ENCODE measurements at places on chromosomes 16 and 17. TPM values are rescaled to one million over a fixed set of nuclear protein-coding genes. Genes with fewer than 3 reads are reported as not detected.
A peak's percentile ranks its signal among the peaks of the same experiment; 100 is the strongest.

DNA sequence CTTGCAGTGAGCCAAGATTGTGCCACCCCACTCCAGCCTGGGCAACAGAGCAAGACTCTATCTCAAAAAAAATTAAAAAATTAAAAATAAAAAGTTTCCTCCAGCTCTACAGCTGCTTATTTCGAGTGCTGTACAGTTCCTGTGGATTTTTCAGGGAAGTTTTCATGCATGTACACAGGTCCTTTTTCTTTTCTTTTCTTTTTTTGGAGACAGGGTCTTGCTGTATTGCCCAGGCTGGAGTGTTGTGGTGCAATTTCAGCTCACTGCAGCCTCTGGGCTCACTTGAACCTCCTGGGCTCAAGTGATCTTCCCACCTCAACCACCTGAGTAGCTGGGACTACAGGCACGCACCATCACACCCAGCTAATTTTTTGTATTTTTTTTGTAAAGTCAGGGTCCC, 15.9 kb downstream of the EEF2K start:
- H3K4me3 ChIP-seq: no peak overlapping the region
- H3K36me3 ChIP-seq: peaks cover 25% of the 10 kb centered on the region
- H3K27ac ChIP-seq: no peak overlapping the region
- no peak for DNase-seq

DNA sequence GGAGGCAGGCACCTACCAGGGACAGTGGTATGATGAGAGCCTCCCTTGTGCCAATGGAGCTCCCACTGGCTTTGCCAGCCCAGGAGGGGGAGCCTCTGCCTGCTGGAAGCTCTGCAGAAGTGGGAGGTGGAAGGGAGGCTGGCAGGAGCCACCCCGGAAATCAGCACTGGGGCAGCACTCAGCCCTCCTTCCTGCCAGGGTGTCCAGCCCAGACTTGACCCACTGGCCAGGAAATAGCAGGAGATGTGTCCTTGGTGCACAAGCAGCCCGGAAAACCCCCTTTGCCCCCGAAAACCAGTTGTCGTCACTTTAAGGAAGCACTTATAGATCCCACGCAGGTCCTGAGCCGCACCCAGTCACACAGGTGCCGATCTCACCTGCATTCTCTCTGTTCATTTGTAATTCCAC, 49.3 kb upstream of the CACNG4 start:
- no peaks in the 10 kb centered on the region for H3K27me3 ChIP-seq
- DNase-seq: peak; percentile 71
- H3K36me3 ChIP-seq: no peaks in the 10 kb centered on the region
- no peak overlapping the region for H3K27ac ChIP-seq
- H3K4me3 ChIP-seq: no peak overlapping the region

Gene SBK1
- total RNA-seq: 0.14 TPM

DNA sequence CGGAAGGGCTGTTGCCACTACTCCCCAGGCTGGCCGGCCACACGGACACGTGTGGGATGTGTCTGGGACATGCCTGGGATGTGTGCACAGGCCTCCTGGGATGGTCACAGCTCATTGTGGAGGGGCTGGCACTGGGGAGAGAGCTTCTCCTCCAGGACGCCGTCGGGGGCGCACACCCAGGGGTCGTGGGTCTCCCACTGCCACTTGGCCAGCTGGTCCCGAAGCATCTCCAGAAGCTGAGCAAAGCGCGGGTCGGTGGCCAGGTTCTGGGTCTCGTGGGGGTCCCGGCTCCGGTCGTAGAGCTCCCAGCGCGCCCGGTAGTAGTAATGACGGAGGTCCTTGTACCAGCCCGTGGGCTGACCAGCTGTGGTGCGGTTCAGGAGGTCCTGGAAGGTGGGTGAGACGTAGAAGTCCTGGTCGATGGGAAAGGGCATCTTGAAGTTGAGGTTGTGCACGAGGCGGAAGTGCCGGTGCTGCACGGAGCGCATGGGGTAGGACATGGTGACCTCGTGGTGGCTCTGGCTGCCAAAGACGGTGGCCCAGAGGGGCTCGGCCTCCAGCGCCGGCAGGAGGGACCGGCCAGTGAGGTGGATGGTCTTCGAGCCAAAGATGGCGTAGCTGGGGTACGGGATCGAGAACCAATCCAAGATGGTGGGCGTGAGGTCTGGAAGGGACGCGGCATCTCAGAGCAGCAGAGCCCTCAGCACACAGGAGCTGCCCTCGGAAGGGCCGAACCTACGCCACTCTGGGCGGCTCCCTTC, 9.6 kb downstream of the SGSH start:
- no peaks in the 10 kb centered on the region for H3K27me3 ChIP-seq
- DNase-seq: no peak
- peaks cover 16% of the 10 kb centered on the region for H3K36me3 ChIP-seq
- H3K4me1 ChIP-seq: no peaks in the 10 kb centered on the region

DNA sequence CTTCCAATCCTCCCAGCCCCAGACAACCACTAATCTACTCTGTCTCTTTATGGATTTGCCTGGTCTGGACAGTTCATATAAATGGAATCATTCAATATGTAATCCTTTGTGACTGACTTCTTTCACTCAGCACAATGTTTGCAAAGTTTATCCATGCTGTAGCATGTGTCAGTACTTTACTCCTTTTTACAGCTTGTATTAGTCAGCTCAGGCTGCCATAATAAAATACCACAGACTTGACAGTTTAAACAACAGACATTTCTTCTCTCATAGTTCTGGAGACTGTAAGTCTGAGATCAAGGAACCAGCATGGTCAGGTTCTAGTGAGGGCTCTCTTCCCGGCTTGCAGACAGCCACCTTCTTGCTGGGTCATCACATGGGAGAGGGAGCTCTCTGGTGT, 41.3 kb downstream of the GPRC5B start:
- H3K4me3 ChIP-seq: no peak overlapping the region
- H3K36me3 ChIP-seq: no peaks in the 10 kb centered on the region
- H3K27me3 ChIP-seq: no peaks in the 10 kb centered on the region
- no peaks in the 10 kb centered on the region for H3K4me1 ChIP-seq
- no peak overlapping the region for H3K27ac ChIP-seq

Gene NXPH3
- not detected for total RNA-seq

DNA sequence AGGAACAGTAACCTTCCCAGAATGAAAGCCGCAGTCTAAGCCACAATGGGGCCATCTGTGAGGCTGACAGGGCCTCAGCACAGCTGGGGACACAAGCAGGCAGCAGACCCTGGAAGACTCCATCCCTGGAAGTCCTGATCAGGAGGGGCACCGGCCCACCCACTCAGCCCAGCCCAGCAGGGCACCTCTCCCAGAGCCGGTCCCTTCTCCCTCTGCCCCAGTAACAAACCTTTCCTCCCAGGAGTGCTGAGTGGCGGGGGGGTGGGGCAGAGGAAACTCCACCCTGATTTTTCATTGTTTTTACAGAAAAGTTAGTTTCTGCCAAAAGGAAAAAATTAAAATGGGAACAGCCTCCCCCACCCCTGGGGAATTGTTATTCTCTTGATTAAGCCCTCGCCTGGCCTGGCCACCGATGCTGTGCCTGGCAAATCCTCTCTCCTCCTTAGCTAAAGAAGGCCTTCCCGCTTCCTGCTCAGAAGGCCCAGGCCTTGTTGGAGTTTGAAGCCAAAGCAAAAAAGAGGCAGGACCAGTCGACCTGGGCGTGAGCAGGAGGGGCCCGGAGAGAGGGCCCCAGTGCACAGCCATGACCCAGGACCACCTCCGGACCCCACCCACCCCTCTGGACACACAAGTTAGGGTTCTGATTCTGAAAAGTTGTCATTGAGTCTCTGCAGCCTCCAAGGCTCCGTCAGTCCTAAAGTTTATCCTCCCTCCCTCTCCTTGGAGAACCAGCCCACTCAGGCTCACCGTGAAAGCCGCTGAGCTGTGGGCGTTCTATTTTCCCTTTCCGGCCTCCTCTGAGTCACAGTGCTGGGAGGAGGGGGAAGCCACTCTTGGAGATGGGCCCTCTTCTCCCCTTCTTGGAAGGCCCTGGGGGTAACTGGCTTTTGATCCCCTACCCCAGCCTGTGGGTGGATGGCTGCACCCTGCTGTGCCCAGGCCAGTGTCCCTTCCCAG, 128.4 kb upstream of the TNRC6C start:
- H3K4me3 ChIP-seq: no peak overlapping the region
- H3K36me3 ChIP-seq: no peaks in the 10 kb centered on the region
- H3K27me3 ChIP-seq: peaks cover 14% of the 10 kb centered on the region

All from MCF 10A (cell line).